ENCODE measurements at places on chromosomes 5 and 9.

DNA sequence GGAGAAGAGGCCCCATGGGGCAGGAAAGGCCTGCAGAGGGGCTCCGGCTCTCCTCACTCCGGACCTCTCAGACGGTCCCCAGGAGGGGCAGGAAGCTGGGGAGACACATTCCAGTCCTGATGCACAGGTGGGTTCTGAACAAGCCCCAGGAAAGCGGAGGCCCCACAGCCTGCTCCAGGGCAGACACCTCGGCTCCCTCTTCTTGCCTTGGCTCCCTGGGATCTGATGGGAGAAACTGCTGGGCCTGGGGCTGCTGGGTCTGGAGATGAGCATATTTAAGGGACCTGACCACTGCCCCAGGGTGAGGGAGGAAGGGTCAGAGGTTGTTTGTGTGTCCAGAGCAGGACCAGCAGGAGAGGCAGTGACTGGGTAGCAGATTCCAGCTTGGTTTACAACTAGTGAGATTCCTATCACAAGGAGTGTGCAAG is 1.2 kb downstream of the CORO2A start:
- DNase-seq, result no peak

DNA sequence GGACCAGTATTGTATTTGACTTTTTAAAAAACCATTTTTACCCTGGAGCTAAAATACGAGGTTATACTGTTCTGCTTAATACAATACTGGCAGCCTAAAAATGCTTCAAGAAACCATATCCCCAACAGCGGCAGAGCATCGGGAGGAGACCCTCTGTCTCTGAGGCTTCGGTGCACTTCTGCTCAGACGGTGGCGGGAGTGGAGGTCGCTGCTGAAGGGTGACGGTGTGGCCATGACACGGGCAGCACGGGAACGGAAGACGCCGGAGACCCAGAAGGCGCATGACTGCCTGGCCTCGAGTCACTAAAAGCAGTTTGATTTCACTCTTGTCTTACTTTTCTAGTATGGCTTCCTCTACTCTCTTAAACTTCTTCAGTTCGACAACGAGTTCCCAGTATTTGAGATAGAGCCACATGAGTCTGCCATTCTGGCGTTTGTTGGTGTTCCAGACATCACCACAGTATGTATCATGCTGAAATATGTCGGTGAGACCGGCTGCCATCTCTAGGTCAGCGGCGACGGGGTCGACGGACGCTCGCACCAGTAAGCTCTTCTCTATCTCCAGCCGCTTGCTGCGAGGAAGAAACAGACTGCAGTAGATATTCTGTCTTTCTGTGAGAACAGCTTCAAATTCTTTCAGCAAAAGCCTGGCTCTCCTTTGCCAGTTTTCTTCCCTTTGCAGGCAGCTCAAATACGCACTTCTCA is 12.8 kb downstream of the CCDC127 start:
- DNase-seq, result no peak

DNA sequence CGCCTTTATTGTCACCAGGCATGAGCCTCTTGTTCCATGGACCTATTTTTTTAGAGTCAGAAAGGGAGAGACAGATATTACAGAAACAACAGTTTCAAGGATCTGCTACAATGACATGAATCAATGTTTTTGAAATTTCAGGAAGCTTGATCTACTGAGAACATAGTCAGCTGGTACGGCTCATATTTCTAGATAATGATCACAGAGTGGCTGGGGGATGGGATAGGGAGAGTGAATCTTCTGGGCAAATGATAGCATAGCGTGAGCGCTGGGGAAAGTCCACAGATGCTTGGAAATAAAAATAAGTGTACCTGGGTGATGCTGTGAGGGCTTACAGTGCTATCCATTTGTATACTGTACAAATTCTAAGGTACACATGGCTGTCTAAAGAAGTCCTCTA is 340.4 kb downstream of the EBF1 start:
- no peak for DNase-seq

DNA sequence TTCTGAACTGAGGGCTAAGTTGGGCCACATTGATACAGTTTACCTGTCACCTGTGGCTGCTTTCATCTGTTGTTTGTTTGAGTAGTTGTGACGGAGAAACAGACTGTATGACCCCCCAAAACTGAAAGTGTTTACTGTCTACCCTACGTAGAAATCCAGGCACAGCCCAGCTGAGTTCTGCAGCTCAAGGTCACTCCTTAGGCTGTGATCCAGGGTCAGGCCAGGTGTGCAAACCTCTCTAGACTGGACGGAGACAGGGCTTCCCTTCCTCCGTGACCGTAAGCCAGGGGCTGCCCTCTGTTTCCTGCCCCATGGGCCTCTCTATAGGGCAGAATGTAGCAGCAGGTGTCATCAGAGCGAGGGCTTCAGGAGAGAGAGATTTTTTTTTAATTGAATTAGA is 207.9 kb upstream of the OTULINL start:
- DNase-seq, result no peak

- no peak for DNase-seq
Measured at GRCh38 chr9:85723215-85723614, 18.5 kb downstream of the AGTPBP1 start.

GRCh38 chr9:28092981-28093936 is 520.0 kb upstream of the C9orf72 start:
- DNase-seq, result peak; percentile 13

DNA sequence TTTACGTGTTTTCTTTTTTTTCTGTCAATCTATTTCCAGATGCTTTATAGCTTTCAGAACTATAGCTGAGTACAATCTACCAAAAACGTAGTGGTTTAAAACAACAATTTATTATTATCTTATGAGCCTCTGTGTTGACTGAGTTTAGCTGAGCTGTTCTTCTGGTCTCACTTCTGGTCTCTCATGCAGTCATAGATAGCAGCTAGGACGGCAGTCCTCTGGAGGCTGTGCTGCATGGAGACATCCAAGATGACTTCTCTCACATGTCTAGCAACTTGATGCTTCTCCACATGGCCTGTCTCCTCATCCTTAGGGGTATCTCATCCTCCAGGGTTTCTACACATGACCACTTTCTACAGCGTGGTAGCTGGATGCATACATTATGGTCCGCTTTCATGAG is 22.0 kb upstream of the RAD23B start:
- DNase-seq, result no peak

DNA sequence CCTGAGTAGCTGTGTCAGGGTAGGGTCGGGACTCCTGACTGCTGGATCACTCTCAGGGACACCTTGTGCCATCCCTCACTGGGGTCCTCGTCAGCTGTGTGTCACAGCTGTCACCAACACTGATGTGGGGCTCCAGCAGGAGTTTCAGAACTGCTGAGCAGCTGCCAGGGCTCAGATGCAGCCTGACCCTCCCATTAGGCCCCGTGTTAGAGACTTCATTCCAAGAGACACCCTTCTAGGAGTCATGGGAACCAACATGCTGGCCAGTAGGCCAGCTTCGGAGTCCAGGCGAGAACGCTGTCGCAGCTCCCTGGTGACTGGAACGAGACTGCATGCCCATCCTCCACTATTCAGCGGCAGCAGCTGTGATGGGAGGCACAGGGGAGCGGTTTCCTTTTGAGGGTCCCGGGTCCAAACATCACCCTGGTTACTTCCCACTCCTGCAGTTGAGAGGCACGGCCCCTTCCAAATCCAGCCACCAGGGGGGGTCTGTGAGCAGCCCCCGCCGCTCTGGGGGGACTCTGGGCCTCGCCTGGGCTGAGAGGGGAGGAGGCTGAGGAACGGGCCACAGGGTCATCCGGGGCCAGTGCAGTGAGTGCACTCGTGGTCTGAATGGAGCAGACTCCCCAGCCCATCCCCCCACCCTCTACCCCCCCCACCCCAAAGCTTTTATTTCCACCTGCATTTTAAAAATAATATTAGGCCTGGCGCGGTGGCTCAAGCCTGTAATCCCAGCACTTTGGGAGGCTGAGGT is 12.6 kb upstream of the TCF7 start:
- peak; percentile 46 for DNase-seq

- no peak for DNase-seq
Measured at GRCh38 chr5:57895766-57896165, 413.2 kb upstream of the ACTBL2 start.

GRCh38 chr9:34240006-34240405 is 61.2 kb downstream of the UBAP1 start:
- DNase-seq, result no peak

GRCh38 chr5:96664669-96665068 is 2.5 kb downstream of the CAST start:
- no peak for DNase-seq
